DMS 273 treated with DMSO at 0.1 percent for 48 hours (cell line): ENCODE measurements at places on chromosomes 7 and 10.
A peak's percentile ranks its signal among the peaks of the same experiment; 100 is the strongest.

DNA sequence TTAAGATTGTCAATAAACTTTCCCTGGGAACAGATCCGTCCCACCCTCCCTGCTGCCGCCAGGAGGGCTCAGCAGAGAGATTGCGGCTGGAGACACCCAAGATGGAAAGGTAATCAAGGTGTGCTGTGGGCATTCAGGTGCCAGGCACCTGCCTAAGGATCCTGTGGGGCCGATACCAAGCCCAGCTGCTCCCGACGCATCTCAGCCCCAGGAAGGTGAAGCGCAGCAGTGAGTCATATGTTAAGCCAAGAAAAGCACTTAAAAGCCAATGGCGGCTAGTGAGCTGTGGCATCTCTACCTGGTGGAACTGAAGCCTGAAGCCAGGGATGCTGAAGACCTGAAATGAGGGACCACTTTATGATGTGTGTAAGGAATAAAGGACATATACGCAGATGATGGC lies 6.1 kb downstream of the WDR86 start:
- DNase-seq, result no peak

GRCh38 chr10:13113544-13113943 lies 13.6 kb downstream of the OPTN start:
- DNase-seq, result no peak

DNA sequence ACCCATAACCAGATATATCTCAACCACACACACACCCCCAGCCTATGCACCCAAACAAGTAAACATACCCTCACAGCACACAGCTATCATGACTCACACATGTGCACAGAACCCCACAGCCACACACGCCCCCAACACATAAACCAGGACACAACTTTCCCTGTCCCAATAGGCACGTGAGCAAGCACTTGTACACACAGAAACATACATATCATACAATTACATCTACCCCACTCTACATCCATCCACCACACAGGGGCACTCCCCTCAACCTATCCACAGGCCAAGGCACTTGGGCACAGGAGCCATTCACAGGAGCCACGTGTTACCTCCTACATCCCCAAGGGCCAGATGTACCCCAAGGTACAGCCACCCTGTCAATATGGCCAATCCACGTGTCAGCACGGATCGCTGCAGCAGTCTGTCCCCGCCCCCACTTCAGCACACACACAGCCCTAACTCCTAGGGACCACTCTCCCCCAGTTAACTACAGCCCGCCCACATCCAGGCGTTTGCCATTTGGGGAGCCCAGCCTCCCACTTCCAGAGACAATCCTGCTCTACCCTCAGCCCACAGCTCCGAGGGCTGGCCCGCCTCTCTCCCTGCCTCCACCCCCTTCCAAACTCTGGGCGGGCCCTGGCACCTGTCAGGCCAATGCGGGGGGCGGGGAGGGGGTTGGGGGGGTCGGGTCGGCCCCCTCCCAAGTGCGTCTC lies 163.5 kb downstream of the SH3PXD2A start:
- DNase-seq, result no peak

GRCh38 chr10:79374312-79375191 lies 27.3 kb downstream of the PPIF start:
- no peak for DNase-seq

DNA sequence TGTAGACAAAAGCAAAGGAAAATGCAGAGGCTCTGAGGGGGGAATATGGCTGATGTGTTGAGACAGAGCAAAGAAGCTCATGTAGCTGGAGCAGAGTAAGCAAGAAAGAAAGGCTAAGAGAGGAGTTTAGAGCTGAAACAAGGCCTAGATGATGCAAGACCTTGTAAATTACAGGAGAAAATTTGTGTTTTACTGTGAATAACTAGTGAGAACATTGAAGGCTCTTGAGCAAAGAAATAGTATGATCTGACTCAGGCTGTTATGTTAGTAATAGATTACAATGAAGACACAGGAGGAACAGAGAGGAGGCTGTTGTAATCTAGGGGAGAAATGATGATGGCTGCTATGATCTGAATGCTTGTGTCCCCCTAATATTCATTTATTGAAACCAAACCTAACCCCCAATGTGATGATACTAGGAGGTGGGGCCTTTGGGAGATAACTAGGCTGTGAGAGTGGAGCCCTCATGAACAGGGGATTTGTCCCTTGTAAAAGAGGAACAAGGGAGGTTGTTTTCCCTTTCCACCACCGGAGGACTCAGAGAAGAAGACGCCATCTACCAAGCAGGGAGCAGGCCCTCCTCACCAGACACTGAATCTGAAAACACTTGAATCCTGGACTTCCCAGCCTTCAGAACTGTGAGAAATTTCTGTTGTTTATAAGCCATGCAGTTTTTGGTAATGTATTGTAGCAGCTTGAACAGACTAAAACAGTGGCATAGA lies 394.9 kb downstream of the HTR7 start:
- no peak for DNase-seq

DNA sequence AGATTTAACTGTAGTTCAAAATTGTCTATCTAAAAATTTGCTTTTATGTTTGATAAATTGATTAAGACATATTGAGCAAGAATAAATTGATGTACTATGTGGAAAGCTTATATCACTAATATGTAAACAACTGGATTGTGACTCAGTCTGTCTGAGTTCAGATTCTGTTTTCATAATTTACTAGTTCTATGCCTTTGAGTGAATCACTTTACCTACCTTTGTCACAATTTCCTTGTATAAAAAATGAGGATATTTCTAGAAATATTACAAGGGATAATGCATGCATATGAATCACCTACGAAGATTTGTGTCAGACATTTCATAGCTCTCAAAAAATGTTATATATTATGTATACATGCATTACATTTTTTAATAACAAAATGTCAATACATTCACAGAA lies 245.1 kb upstream of the ZWINT start:
- no peak for DNase-seq

GRCh38 chr10:4633186-4633585 lies 192.8 kb upstream of the AKR1E2 start:
- no peak for DNase-seq

DNA sequence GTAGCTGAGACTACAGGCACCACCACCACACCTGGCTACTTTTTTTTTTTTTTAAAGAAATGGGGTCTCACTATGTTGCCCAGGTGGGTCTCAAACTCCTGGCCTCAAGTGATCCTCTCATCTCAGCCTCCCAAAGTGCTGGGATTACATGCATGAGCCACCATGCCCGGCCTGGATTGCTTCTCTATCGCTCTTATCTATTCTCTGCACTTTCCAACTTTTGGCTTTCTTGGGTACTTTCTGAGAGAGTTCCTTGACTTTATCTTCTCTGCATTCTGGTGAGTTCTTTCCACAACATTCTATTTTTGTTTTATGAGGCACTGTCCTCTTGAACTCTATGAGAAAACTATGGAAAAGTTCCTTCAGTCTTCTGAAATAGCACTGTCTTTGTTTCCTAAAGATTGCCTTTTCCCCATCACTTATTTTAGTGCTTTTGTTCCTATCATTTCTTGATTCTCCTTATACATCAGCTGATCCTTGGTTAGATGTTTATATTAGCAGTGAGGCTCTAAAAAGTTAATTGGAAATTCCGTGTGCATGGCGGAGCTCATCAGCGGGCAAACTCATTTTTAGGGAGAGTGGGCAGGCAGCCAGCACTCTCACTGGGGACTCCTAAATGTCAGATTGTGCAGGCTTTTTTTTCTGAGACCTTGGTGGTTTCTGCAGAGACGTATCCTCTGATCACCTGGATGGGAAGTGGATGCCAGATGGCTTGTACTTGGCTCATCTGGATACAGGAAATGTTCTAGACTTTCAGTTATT lies 43.9 kb downstream of the HIP1 start:
- peak; percentile 43 for DNase-seq

GRCh38 chr10:63977329-63977923 lies 456.2 kb downstream of the REEP3 start:
- peak; percentile 5 for DNase-seq

- DNase-seq, result no peak
These were observed 57.7 kb downstream of the ATAD1 start for GRCh38 chr10:87760195-87760905.
